Right atrium auricular region (tissue), 2 donors: ENCODE measurements at places on chromosomes 7 and 10. TPM values are rescaled to one million over a fixed set of nuclear protein-coding genes. Genes with fewer than 3 reads are reported as not detected.

Gene FZD8
- 15.6 TPM for total RNA-seq

GRCh38 chr10:78045237-78045636 is 11.6 kb downstream of the RPS24 start:
- DNase-seq: no peak

Gene CYP2C9
- not detected for total RNA-seq

DNA sequence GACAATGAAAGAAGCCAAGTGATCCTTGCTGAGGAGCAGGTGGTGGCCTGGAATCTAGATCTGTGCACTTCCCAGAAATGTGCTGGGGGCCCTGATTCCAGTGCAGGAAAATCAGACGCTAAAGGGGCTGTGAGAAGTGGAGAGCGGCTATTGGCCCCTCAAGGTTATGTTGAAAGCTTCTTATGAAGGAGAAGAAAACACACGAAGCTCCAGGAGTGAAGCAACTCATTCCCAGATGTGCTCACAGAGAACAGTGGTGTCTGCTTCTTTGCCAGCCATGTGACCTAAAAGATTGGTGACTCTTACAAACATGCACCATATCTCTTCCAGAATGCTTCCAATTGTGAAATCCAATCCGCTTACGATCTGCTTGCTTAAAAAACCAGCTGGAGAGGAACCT is 679.3 kb upstream of the IGFBP3 start:
- peak; percentile 86 for DNase-seq
